IPS-NIHi11 (cell line): ENCODE measurements at places on chromosomes 12 and 14.
A peak's percentile ranks its signal among the peaks of the same experiment; 100 is the strongest.

DNA sequence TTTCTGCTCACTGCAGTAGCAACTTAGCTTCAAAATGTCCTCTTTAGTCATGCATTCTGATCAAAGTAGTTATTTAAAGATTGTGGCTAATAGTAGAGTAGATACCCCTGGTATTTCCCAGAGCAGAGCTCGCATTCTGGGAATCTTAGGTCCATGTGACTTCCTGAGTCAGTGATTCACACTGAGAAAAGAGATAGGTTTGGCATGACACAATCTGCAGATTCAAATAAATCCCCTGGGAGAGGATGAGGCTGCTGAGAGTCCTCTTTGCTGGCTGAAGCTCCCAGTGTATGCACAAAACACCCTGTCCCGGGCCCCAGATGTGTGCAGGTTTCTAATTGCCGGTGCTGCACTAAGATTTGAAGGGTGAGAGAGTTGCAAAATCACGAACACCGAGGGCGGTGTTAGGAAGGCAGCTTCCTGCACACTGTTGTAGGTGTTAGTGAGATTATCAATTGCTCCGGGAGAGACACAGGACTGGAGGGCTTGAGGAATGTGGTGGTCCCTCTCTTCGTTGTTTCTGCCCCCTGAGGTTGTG, 233.2 kb downstream of the NRXN3 start:
- no peak for DNase-seq

- DNase-seq: no peak
Observed at GRCh38 chr14:50882932-50883826, 11.3 kb downstream of the ABHD12B start.

DNA sequence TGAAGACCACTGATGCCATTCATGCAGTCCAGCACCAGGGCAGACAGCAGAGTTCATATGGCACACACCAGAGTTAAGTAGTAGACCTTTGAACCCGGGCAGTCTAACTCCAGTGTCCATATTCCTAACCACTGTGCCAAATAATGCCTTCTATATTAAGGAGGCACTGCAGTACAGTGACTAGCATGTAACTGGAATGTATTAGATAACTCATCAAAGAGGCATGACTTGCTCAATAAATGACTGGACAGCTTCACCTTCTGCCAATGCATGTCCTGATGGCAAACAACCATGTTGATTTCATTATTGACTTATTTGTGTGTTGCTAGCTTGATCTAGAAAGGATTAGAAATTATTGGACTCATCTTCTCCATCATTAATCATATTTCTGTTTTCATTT, 40.2 kb downstream of the DACT1 start:
- DNase-seq: no peak

DNA sequence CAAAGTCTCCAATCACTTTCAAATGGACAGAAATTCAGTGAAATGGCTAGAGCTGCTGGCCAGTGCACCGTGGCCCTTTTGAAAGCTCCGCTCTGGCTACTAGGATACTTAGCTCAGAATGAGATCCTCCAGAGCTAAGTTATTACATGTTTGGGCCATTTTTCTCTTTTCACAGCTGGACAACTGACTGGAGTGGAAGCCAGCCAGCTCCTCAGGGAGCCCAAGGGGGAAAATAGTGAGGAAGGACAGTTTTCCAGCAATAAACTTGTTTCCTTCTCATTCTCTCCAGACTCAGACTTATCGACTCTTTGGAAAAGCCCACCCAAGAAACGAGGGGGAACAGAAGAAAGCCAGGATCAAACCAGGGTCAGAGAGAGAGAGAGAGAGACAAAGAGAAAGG, 266.0 kb downstream of the KSR2 start:
- DNase-seq: no peak

DNA sequence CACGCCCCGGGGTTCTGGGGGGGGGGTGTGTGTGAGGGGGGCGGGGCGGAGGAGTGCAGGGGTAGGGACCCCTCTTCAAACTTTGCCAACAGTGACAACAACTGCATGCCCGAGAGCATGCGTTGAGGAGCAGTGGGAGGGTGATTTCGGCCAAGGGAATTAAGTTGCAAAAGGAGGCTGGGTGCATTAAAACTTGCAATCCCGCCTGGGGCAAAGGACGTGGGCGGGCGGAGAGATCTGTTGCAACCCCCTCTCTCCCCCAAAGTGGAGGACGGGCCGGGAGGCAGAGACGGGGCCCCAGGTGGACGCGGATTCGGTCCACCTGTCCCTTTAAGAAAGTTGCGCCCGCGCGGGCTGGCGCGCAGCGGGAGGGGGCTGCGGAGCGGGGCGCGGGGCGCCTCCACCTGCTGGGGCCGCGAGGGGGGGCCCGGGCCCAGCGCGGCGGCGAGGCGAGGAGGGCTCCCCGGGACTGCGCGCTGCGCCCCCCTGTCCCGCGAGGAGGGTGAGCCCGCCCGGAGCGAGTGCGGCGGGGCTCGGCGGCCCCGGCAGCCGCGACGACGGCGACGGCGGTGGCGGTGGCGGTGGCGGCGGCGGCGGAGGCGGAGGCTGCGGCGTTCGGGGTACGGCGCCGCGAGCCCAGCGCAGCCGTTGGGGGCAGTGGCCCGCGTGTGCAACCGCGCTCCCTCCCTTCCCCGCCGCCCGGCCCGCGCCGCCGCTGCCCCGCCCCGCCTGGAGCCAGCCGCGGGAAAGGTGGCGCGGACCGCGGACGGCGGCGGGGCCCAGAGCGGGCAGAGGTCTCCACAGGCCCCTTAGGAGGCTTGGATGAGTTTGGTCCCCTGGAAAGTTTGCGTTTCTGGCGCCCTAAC, 530 bp upstream of the FOXN4 start:
- DNase-seq: peak; percentile 59

- no peak for DNase-seq
Observed at GRCh38 chr12:76997011-76997780, 68.2 kb downstream of the E2F7 start.
